ENCODE measurements at places on chromosomes 6 and 20.

DNA sequence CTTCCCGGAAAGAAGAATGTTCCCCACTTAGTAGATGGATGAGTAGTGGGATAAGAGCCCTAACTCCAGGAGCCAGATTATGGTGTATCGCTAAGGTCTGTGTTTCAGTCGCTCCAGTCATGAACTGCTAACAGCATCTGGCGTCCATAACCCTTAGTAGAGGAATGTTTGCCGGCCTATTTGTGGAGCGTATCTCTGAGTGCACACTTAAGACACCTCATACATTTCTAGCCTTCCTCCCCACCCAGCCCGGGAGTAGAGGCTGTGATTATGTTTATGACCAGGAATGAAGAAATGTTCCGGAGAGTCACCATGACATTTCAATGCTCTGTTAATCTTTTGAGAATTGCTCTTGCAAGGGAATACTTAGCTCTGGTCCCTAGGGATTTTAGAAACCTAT is 251.1 kb upstream of the SOX4 start:
- no peak for DNase-seq

GRCh38 chr6:80488190-80488589 is 381.7 kb downstream of the BCKDHB start:
- DNase-seq, result no peak

DNA sequence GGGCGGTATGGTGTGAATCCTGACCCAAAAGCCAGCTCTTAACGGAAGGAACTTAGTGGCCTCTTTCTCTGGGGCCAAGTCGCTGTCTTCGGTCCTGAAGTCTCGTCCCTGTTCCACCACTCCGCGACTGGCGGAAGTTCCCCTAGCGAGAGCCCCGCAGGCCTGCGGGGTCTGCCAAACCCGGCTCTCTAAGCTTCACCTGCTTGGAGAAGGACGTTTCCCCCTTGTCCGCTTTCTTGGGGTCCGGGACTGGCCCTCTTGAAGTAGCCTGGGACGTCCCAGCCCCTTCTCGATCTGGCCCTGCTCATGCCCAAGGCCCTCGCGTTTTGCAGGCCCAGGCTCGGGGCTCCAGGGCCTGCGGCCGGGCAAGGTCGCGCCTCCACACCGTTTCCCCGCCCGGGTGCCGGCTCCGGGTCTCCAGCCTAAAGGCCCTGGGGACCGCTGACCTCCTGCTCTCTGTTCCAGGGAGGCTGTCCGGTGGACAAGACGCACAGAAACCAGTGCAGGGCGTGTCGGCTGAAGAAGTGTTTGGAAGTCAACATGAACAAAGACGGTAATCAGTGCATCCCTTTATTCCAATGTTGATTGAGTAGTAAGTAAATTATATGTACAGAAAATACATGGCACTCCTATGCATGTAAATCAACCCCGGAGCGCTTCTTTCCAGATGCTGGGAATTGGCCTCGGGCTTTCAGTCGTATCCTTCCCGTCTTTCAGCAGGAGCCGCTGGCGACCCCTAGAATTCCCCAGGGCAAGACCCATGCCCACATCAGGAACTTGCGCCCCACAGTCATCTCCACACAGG is 8.8 kb downstream of the NR2E1 start:
- DNase-seq, result no peak

GRCh38 chr6:8352966-8353340 is 82.4 kb downstream of the SLC35B3 start:
- no peak for DNase-seq

GRCh38 chr20:20003031-20003954 is 13.9 kb upstream of the NAA20 start:
- no peak for DNase-seq

- no peak for DNase-seq
Observed at GRCh38 chr6:167892835-167893815, 66.4 kb downstream of the AFDN start.

- DNase-seq, result no peak
Observed at GRCh38 chr6:91782802-91783201, 1195.9 kb upstream of the MAP3K7 start.

GRCh38 chr20:610130-611046 is at the start of gene TCF15:
Gene TCF15 (minus strand): TSS chr20:610309. CDS start chr20:610237, 72 bp downstream.
- no peak for DNase-seq

DNA sequence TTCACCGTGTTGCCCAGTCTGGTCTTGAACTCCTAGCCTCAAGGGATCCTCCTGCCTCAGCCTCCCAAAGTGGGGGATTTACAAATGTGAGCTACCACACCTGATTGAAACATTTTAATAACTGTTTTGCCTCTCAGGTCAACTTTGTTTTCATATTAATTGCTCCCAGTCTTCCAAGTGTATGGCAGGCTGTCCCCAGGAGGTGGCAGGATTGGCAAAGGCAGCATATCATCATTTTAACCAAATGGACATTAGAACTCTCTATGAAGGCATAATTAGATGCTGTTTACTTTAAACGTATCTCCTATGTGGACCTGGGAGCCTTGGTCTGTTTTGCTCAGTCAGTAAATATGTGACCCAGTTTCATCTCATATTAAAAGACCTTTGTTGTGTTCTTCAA is 59.2 kb upstream of the CSE1L start:
- no peak for DNase-seq

DNA sequence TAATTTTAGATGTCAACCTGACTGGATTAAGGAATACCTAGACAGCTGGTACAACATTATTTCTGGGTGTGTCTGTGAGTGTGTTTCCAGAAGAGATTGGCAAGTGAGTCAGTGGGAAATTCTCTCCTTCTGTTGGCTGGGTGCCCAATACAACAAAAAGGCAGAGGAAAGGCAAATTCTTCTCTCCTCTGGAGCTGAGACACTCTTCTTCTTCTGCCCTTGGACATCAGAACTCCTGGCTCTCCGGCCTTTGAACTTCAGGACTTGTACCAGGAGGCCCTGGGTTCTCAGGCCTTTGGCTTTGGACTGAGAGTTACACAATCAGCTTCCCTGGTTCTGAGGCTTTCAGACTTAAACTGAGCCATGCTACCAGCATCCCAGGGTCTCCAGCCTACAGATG is 7.8 kb upstream of the BTN3A1 start:
- DNase-seq, result peak; percentile 32

GRCh38 chr20:58458342-58459057 is 56.7 kb downstream of the APCDD1L start:
- DNase-seq, result no peak

DNA sequence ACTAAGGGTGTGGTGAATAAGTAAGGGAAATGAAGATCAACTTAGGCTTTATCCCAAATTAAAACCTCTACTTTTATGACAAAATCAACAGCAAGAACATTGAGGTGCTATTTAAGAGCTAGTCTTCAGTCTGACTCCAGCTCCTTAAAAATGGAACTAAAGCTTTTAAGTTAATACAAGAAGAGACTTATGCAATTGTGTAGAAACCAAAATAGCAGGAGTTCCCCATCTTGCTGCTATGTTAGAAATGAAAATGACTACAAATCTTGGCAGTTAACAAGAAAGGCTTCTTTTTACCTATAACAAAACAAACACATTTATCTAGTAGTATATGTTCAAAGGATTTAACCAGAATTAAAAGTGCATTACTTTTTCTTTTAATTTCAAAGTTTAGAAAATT is 25.7 kb downstream of the HMGN3 start:
- no peak for DNase-seq

- DNase-seq, result no peak
Observed at GRCh38 chr20:19673575-19673974, 84.5 kb upstream of the RIN2 start.

DNA sequence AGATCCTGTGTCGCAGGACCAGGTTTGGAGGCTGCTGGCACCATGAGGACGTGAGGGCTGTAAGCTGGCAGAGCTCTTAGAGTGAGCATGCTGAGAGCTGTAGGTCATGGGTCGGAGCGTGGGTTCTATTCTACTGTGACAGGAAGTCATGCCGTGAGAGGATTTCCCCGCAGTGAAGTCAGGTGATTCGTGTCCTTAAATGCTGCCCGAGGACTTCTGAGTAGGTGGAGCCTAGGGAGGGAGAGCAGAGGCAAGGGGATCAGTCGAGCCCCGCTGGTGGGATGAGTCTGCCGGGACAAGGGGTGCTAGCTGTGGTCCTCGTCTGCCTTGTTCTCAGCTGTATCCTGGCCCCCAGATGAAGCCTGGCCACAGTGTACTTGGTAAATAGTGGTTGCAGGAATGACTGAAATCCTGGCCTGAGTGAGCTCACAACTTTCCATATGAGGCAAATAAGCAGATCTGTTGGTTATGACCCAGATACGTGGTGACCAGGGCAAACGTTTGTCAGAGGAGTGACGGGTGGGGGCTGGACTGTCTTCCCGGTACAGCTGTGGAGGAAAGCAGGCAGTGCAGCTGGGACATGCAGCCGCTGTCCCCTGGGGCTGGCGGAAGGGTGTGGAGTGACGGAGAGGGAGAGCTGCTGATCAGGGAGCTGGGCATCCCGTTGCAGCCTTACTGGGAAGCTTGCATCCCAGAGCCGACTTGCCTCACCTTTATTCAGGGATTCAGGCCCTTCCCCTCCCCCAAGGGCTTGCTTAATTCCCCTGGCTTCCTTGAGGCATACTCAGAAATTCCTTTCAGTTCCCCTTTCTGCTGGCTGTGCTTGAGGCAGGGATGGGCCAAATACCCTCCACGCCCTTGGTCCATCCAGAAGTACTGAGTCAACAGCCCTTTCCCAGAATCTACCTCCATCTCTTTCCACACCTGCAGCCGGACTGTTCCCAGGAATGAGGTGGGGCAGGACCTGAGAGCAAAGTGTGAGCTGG is 250.9 kb upstream of the RREB1 start:
- DNase-seq, result no peak

DNA sequence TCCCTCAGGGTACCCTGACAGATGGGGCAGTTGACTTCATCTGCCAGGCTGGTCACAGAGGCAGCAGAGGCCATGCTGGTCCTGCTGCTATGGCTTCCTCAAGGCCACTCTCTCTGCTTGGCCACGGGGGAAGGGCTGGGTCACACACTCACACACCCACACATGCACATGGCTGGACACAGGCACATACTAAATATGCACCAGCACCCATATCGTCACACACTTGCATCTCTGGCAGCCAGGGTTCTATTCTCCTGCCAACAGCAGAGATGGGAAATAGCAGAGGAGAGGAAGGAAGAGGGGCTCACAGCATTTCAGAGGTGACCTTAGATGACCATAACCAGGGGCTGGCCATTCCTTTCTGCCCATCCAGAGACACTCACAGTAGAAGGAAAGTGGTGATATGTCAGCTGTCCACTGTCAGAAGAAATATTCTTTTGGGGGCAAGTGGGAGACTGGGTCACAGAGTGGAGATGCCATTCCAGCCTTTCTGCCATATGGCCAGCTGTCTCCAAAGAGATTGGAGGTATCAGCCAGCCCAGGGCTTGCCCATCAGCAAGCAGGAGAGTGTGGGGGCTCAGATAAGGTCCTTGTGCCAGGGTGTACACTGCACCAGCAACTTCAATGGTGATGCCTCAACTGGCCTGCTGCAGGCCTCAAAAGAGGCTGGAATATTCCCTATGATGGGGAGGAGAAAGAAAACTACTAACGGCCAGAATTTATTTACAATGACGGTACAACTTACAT is at the start of gene TRIM10:
TSS of gene TRIM10 (minus strand) at position 427 of the 747 bp plus-strand sequence. CDS start at position 74, 353 bp downstream.
- no peak for DNase-seq

All from AG04450 (cell line).